ENCODE measurements at places on chromosomes 3 and 15.

GRCh38 chr15:67033571-67034044, 31.8 kb upstream of the SMAD3 start:
- peak; percentile 34 for DNase-seq

DNA sequence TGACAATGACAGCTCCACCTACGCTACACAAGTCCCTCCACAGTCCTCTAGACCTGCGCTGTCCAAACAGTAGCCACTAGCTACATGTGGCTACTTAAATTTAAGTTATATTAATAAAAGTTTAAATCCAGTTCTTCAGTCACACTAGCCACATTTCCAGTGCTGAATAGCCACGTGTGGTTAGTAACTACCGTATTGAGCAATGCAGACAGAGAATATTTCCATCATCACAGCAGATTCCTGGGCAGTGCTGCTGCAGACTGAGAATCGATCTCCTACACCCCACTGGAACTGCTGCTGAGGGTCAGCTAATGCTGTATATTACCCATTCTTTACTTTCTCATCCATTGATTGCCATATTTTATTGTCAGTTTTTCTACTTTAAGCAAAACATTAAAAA, 40.9 kb downstream of the HDC start:
- DNase-seq: no peak

- no peak for DNase-seq
Observed at GRCh38 chr3:122987736-122988319, 39.7 kb downstream of the SEMA5B start.

DNA sequence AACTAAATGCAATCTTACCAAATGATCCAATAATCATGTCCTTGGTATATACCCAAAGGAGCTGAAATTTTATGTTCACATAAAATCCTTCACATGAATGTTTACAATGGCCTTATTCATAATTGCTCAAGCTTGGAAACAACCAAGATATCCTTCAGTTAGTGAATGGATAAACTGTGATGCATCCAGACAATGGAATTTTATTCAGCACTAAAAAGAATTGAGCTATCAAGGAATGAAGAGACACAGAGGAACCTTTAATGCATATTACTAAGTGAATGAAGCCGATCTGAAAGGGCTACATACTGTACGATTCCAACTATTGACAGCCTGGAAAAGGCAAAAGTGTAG, 168.4 kb downstream of the PDE8A start:
- no peak for DNase-seq

GRCh38 chr15:60661080-60661645, 182.2 kb upstream of the ICE2 start:
- DNase-seq: no peak
